GM12878 (cell line): ENCODE measurements at places on chromosomes 2 and 18. TPM values are rescaled to one million over a fixed set of nuclear protein-coding genes. Genes with fewer than 3 reads are reported as not detected.

LIMS3 gene
- total RNA-seq: 0.61 and 0.69 TPM in 2 replicates

PFN4 gene
- 0.98 and 1.4 TPM in 2 replicates for total RNA-seq

SGPP2 gene
- total RNA-seq: 19.8 and 20.7 TPM in 2 replicates

DES gene
- total RNA-seq: 0.66 and 0.80 TPM in 2 replicates

EDAR gene
- 0.05 TPM in 1 of 2 replicates, not detected in the other for total RNA-seq

DIS3L2 gene
- 21.0 and 27.1 TPM in 2 replicates for total RNA-seq

FMNL2 gene
- total RNA-seq: 0.53 and 0.64 TPM in 2 replicates

LAMA1 gene
- 0.13 TPM in 2 replicates for total RNA-seq

ARHGAP15 gene
- total RNA-seq: 44.4 and 44.8 TPM in 2 replicates

RGPD4 gene
- total RNA-seq: not detected in 2 replicates

SIGLEC15 gene
- total RNA-seq: 0.21 TPM in 1 of 2 replicates, not detected in the other

MC2R gene
- total RNA-seq: 0.15 TPM in 1 of 2 replicates, not detected in the other

C2orf15 gene
- total RNA-seq: 1.1 and 1.5 TPM in 2 replicates

CSRNP3 gene
- 0.21 and 0.36 TPM in 2 replicates for total RNA-seq

SP9 gene
- total RNA-seq: not detected in 2 replicates

KLHL30 gene
- 0.05 TPM in 1 of 2 replicates, not detected in the other for total RNA-seq

PAIP2B gene
- 0.41 and 0.45 TPM in 2 replicates for total RNA-seq

DSG3 gene
- 0.24 and 0.31 TPM in 2 replicates for total RNA-seq

SLC14A1 gene
- not detected in 2 replicates for total RNA-seq

IL36A gene
- total RNA-seq: not detected in 2 replicates

CTNNA2 gene
- total RNA-seq: 5.2 and 7.6 TPM in 2 replicates

PMAIP1 gene
- 101 and 105 TPM in 2 replicates for total RNA-seq

IFIH1 gene
- total RNA-seq: 35.1 and 36.1 TPM in 2 replicates

NCKAP5 gene
- total RNA-seq: 0.35 and 0.44 TPM in 2 replicates

SOWAHC gene
- total RNA-seq: 2.0 and 2.6 TPM in 2 replicates

SH3BP4 gene
- 0.19 and 0.36 TPM in 2 replicates for total RNA-seq

GTF2A1L gene
- total RNA-seq: not detected in 2 replicates

CDH2 gene
- total RNA-seq: 0.18 and 0.19 TPM in 2 replicates

HOXD12 gene
- not detected in 2 replicates for total RNA-seq

LRRC30 gene
- total RNA-seq: not detected in 2 replicates

ALPI gene
- not detected in 2 replicates for total RNA-seq

MDH1 gene
- total RNA-seq: 254 and 272 TPM in 2 replicates

HS1BP3 gene
- total RNA-seq: 4.8 and 5.3 TPM in 2 replicates

SLC9A4 gene
- total RNA-seq: 0.05 and 0.10 TPM in 2 replicates

TRABD2A gene
- 5.0 and 5.7 TPM in 2 replicates for total RNA-seq

VPS54 gene
- 9.5 and 9.7 TPM in 2 replicates for total RNA-seq

LOXL3 gene
- 25.1 and 29.0 TPM in 2 replicates for total RNA-seq

BOLL gene
- total RNA-seq: not detected in 2 replicates

SERPINB10 gene
- 17.5 and 21.6 TPM in 2 replicates for total RNA-seq

RAPGEF4 gene
- total RNA-seq: 0.18 TPM in 1 of 2 replicates, not detected in the other

EFR3B gene
- total RNA-seq: 3.5 and 3.9 TPM in 2 replicates

PCGF1 gene
- 25.8 and 27.4 TPM in 2 replicates for total RNA-seq

RPRM gene
- not detected in 2 replicates for total RNA-seq

MTLN gene
- total RNA-seq: 54.1 and 54.9 TPM in 2 replicates

LYPD6 gene
- total RNA-seq: not detected in 2 replicates

FRZB gene
- not detected in 2 replicates for total RNA-seq

PTPRN gene
- total RNA-seq: not detected in 2 replicates

ARHGAP25 gene
- 0.56 and 1.0 TPM in 2 replicates for total RNA-seq
